ENCODE measurements at places on chromosomes 5 and 9.

DNA sequence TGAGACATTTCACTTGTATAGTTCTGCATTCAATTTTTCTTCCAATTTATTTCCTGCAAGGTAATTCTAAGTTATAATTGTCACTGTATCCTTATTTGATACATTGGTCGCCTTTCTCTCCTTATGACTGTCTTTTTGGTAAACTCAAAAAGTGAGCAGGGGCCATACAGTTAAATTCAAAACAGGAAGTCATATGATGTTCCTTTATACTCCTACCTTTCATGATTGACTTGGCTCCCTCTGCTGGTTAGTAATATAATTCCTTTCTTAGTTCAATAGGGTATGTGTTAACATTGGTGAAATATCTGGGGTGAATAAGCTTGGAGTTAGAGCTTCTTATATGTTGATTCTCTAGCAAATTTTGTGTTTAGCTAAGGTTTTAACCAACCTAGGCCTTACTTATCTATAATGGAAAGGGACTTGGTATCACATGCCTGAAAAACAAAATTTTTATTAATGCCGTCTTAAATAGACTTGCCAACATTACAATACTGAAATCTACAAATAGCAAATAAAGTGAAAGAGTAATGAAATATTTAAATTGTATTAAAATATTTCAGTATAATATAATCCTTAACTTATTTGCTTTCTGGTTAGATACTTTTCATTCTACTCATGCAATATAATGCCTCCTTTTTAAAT is 6.0 kb upstream of the NIPBL start:
- peak; percentile 57 for DNase-seq

GRCh38 chr5:8560776-8561175 is 691.8 kb downstream of the MTRR start:
- DNase-seq: no peak

DNA sequence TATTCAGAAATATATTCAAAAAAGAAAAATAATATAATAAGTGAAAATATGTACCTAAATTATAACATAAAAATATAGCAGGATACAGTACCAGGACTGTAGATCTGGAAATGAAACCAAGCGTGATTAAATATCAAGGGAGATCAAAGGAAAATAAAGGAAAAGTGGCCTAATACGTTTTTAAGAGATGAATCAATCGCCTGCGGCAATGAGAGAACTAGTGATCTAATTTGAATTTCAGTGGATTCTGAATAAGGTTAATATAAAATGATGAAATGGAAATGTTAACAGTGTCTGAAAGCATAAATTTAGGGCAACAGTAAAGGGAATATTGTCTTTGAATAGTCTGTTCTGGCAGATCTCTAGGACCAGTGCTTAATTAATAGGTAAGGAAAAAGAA is 1761.9 kb upstream of the ACO1 start:
- no peak for DNase-seq

DNA sequence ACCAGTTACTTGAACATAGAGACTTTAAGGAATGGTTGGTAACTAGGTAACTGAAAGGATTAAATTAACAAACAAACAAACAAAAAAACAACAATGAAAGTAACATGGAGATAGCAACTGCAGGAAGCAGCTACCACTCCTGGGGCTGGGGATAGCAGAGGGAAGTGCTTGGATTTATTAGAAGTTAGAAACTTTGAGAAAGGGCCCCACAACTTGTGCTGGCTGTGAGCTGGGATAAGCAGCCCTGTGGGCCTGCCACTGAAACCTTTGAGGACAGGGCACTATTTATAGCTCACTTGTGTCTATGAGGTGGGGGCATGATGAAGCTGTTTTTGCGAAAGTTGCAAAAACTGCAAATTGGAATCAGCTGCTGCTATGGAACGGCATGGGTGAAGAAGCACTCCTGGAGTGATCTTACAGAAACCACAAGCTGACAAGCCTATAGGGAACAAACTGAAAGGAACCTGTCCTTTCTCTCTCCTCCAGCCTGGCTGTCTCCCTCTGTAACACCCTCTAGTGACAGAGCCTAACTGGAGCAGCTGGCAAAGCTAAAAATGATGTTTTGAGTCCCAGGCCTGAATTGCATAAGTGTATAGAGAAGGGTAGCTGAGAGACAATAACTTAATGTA is 91.4 kb upstream of the RANBP6 start:
- peak; percentile 51 for DNase-seq

- no peak for DNase-seq
These were observed 487.2 kb downstream of the ENC1 start for GRCh38 chr5:74153255-74153790.

DNA sequence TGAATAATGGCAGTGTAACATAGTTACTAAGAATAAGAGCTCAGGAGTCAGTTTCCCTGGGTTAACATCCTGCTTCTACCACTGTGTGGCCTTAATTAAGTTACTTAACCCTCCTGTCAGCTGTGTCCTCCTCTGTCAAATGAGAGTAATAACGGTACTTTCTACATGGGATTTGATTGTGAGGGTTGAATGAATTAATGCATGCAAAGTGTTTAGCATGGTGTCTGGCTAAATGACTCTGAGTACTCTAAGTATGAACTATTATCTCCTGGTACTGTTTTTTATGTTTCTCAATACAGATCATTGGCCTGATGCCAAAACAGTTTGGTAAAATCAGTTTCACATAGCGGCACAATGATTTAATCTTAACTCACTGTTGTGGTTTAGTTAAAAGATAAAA is 19.6 kb downstream of the ZNF131 start:
- no peak for DNase-seq

GRCh38 chr5:320524-321229 is 837 bp upstream of the AHRR start:
- DNase-seq: no peak

DNA sequence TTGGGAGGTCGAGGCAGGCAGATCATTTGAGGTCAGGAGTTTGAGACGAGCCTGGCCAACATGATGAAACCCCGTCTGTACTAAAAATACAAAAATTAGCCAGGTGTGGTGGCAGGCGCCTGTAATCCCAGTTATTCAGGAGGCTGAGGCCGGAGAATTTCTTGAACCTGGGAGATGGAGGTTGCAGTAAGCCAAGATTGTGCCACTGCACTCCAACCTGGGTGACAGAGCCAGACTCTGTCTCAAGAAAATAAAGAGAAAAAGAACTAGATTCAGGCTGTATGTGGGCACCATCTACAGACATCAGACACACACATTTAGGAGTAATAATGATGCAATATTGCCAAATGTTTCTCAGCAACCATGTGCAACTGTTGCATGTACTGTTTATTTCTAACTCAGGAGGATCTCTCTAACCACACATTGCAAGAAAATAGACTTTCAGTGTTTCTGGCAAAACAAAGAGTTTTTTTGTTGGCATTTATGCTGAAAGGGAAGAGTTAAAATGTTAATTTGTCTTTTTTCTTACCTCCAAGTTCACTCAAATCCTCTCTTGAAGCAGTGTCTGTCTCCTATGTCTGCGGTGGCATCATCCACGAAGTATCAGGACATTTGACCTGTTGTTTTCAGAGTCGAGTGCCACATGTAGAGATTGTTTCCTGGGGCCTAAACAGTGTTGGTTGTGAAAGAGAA is 5.1 kb upstream of the ORM1 start:
- DNase-seq: no peak

- DNase-seq: no peak
These were observed 1.3 kb downstream of the IL33 start for GRCh38 chr9:6216951-6217350.

GRCh38 chr5:145826895-145827674 is 8.1 kb downstream of the PRELID2 start:
- DNase-seq: no peak

GRCh38 chr5:144117412-144117811 is 53.0 kb downstream of the YIPF5 start:
- DNase-seq: no peak

- no peak for DNase-seq
These were observed 177.9 kb upstream of the TUT7 start for GRCh38 chr9:86531971-86532640.

- no peak for DNase-seq
These were observed 33.6 kb downstream of the COL15A1 start for GRCh38 chr9:98977246-98977714.

GRCh38 chr9:31355965-31356364 is 1028.5 kb upstream of the ACO1 start:
- DNase-seq: no peak

GRCh38 chr9:120306561-120306960 is 273.4 kb downstream of the CDK5RAP2 start:
- DNase-seq: no peak

GRCh38 chr9:135355521-135356011 is 124.0 kb upstream of the PPP1R26 start:
- DNase-seq: no peak

DNA sequence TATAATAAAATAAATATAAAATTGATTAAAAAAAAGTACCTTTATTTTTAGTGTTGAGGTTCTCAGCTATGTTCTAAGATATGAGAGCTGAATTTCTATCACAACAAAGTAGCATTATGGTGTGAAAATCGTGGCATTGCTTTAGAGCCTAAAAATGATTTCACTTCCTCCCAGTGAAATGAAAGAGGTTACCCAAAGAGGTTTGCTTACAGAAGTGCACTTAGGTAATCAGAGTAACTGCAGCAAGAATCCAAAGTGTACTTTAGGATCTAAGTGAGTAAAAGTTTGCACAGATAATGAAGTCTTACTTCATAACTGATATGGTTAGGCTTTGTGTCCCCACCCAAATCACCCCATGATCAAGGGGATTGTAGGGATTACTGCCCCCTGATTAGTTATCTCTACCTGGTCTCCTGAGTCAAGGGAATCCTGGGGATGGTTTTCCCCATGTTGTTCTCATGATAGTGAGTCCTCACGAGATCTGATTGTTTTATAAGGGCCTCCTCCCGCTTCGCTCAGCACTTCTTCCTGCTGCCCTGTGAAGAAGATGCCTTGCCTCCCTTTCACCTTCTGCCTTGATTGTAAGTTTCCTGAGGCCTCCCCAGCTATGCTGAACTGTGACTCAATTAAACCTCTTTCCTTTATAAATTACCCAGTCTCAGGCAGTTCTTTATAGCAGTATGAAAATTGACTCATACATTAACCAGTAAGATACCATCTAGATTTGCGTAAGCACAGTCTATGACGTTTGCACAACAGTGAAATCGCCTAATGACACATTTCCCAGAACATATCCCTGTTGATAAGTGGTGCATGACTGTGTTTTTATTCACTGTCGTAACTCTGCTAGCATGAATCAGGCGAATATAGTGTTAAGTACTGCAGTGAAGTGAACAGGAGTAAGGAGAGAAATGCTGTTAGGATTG is 40.3 kb upstream of the LRRC70 start:
- DNase-seq: peak; percentile 32

- DNase-seq: no peak
These were observed 58.8 kb downstream of the CAAP1 start for GRCh38 chr9:26833792-26834191.

GRCh38 chr5:129245489-129245888 is 150.9 kb downstream of the ISOC1 start:
- no peak for DNase-seq

DNA sequence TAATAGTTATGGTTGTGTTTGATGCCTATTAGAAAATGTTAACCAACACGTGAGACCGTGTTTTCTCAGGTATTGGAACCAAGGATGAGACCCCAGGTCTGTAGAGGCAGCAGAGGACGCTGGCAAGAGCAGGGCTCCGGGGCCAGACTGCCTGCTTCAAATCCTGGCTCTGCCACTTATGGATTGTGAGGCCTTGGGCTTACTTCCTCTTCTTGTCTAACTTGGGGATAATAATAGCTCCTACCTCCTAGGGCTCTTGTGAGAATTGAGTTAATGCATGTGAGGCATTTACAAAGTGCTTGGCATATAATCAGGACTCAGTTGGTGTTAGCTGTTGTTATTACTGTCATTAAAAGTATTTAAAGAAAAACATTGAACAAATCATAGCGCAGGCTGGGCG is 85.5 kb upstream of the PITX1 start:
- DNase-seq: no peak

DNA sequence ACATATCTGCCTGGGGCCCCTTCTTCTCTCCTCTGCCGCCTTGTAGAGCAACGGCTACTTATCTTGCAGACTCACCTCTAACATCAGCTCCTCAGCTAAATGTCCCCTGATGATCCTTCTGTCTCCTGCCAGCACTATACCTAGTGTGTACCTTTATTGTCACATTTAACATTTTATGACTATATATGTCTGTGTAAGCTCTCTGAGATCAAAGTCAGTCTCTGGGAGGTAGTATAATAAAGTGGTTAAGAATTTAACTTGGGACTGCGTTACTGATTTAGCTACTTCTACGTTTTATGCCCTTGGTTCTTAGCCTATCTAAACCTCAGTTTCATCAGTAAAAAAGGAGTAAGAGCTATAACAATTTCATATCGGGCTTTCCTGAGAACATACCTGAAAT is 2.2 kb downstream of the TMED7 start:
- DNase-seq: no peak

DNA sequence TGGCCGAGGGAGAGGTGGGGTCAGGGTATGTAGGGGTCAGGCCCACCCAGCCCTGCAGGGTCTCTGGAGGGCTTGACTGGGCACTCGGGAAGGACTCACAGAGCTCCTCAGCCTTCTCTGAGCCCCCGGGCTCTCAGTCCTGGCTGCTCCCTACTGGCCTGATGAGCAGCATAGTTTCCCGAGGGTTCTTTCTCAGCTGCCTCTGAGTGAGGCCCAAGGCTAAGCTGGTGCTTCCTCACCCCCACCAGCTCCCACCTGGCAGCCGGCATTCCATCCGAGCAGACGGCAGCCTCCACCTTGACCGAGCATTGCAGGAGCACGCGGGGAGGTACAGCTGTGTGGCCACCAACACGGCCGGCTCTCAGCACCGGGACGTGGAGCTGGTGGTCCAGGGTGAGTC is 56.0 kb downstream of the HMCN2 start:
- no peak for DNase-seq

GRCh38 chr5:54556141-54556540 is 38.6 kb downstream of the SNX18 start:
- DNase-seq: no peak

DNA sequence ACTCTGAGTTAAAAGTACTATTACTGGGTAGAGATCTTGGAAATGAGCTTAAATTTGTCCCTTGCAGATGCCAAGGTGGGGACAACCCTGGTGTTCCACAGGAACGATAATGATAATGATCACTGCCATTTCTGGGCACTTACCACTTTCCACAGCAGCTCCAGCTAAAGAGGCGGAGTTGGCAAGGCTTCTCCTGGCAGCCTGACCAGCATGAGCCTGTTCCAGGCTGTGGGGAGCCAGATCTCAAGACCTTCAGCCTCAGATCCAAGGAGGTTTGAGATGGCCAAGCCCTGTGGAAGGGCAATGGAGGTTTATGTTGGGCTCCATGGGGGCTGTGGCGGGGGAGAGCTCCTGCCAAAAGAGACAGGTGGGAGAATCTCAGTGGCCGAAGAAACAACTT is 244.9 kb upstream of the MVB12B start:
- DNase-seq: no peak

GRCh38 chr9:81522716-81523551 is 166.4 kb downstream of the TLE1 start:
- peak; percentile 45 for DNase-seq

- peak; percentile 84 for DNase-seq
These were observed at the start of gene ANGPTL2 for GRCh38 chr9:127122176-127123063. TSS of gene ANGPTL2 (minus strand) at chr9:127122635. CDS start at chr9:127108731, 13,904 bp downstream.

GRCh38 chr5:77935506-77936364 is 159.6 kb upstream of the TBCA start:
- no peak for DNase-seq

- no peak for DNase-seq
These were observed 65.1 kb downstream of the SLC44A1 start for GRCh38 chr9:105309531-105309931.

GRCh38 chr9:4084435-4084818 is 215.4 kb downstream of the GLIS3 start:
- no peak for DNase-seq

GRCh38 chr9:71383308-71383940 is 262.0 kb upstream of the TRPM3 start:
- no peak for DNase-seq

GRCh38 chr9:73011956-73012355 is 59.1 kb upstream of the ALDH1A1 start:
- DNase-seq: no peak
